ENCODE measurements at places on chromosomes 4 and X. TPM values are rescaled to one million over a fixed set of nuclear protein-coding genes. Genes with fewer than 3 reads are reported as not detected.
A peak's percentile ranks its signal among the peaks of the same experiment; 100 is the strongest.

DNA sequence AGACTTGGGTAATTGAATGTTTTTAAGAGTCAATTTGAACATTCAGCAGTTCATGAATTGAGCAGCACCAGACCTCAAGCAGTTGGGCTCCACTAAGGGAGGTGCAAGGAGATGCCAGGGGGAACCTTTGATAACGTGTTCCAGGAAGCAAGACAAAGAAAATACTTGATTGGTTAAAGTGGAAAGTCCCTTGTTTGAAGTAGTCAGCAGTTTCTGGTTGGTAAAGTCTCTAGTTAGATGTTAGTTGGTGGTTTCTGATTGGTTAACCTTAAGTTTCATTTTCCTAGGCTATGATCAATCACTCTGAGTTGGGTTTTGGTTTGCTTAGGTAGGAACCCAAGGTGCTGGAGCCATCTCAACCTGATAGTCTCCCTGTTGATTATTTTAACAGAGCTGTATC lies 4.0 kb downstream of the HERC6 start:
- peak overlapping the region; percentile 68 for H3K4me3 ChIP-seq
- H3K27me3 ChIP-seq = no peaks in the 10 kb centered on the region
- H3K4me1 ChIP-seq = peaks cover 64% of the 10 kb centered on the region
- H3K27ac ChIP-seq = peak overlapping the region; percentile 98
- peaks cover 67% of the 10 kb centered on the region for H3K36me3 ChIP-seq
- peak; percentile 74 for DNase-seq

DNA sequence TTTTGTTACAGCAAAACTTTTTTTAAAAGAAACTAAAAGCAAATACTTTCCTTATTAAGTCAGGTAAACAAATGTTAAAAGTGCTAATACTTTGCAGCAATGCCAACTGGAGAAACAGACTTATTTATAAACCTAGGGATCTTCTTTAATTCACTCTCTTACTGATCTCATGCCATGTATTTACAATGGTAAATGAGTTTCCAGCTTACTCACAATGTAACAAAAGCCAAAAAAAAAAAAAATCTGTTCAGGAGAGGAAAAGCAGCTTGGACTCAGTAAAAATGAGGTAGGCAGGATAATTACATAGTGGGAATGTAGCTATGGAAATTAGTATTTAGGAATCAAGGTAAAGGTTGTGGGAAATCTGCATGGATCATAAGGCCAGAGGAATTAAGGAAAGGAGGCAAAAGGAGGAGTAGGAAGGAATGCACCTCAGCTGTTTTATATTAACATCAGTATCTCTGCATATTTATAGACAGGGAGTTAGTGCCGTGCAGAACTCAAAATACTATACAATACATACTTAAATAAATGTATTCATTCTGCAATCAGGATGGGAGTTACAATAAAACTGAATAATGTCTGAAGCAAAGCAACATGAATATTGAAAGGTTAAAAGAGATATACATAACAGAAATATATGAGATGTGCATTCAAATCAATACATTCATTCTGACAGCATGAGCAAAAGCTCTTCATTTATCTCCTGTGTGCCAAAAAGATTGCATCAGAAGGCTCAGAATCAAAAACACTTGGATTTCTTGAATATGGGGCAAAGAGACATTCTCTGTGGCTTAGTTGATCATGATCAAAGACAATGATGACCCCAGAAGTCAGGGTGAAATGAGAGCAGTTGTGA lies 57.9 kb upstream of the ETNPPL start:
- no peaks in the 10 kb centered on the region for H3K4me1 ChIP-seq
- no peaks in the 10 kb centered on the region for H3K36me3 ChIP-seq
- H3K27me3 ChIP-seq = peaks cover 23% of the 10 kb centered on the region
- no peak overlapping the region for H3K27ac ChIP-seq
- no peak overlapping the region for H3K4me3 ChIP-seq

DNA sequence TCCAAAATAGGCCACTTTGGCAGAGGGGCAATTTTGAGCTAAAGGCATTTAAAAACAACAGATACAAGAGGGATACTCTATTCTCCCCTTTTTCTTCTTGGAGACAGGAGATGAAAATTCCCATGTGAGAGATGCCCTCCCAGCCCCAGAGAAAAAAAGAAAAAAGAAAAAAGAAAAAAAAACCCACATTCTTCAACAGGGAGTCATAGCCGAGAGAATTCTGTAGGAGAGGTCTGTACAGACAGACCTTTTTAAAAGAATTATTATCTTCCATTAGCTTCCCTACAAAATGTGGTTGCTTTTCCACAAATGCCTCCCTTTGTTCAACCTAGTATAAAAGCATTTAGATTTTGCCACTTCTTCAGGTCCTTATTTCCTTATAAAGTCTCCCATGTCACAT lies 89.9 kb downstream of the SPCS3 start:
- no peak for DNase-seq
- no peaks in the 10 kb centered on the region for H3K36me3 ChIP-seq
- no peaks in the 10 kb centered on the region for H3K27me3 ChIP-seq
- H3K27ac ChIP-seq = no peak overlapping the region
- H3K4me1 ChIP-seq = no peaks in the 10 kb centered on the region

The GPR50 gene
- not detected for total RNA-seq

DNA sequence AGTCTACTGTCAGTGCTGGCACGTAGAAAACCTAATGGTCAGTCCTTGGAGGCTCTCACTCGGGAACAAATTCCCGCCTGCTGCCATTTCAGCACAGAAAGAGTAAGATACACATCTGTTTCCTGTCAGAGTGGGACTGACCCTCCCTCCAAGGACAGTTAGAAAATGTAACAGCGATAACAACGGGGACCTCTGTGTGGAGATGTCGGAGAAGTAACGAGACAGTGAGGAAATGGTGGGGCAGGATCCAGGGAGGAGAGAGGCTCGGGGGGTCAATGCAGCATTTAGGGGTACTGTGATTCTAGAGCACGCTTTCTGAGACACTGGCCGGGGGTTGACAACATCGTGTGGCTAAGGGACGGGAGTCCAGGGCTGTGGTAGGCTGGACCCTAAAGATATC lies 36.0 kb upstream of the SORCS2 start:
- H3K4me3 ChIP-seq = no peak overlapping the region
- no peak for DNase-seq
- peaks cover 25% of the 10 kb centered on the region for H3K27me3 ChIP-seq
- H3K36me3 ChIP-seq = no peaks in the 10 kb centered on the region
- H3K4me1 ChIP-seq = peaks cover 4% of the 10 kb centered on the region

DNA sequence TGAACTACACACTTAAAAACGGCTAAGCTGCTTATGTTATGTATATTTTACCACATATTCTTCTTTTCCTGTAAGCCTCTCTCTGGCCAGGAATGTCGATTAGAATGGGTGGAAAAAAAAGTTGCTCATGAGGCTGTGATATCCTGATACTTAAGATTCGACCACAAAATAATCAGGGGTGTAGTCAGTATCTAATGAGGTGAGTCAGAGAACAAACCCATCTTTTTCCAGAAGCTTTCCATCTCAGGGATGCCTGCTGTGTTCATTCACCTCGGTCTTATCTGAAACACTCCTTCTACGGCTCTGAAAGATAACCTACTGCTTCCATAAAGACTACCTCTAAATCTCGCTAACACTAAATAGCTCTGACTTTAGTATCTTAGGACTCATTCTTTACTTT lies 142.7 kb upstream of the MAP3K15 start:
- peaks cover 49% of the 10 kb centered on the region for H3K36me3 ChIP-seq
- H3K27ac ChIP-seq = no peak overlapping the region
- H3K4me3 ChIP-seq = no peak overlapping the region

- peaks cover 56% of the 10 kb centered on the region for H3K4me1 ChIP-seq
- peaks cover 24% of the 10 kb centered on the region for H3K36me3 ChIP-seq
Observed at GRCh38 chrX:46574774-46575381, 1.3 kb downstream of the CHST7 start.
